T-helper 9 cell (primary cell): ENCODE measurements at places on chromosomes 7 and 10.
A peak's percentile ranks its signal among the peaks of the same experiment; 100 is the strongest.

DNA sequence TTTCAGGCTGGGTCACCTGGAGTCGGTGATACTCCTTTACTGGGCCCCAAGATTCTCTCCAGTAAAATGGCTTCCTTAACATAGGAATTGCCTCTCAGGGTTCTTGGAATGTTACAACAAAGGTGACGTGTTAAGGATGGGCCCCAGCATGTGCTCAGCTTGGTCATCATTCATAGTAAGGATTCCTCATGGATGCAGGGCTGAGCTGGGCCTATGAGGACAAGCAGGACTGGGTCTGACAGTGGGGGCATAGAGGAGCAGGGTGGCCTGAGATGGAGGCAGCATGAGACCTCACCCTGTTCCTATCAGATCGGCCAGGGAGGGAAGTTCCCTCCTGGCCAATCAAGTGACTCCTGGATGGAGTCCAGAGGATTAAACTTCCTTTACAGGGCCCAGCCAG, 12.8 kb upstream of the MBL2 start:
- DNase-seq = no peak

GRCh38 chr7:108004220-108005142, 1.5 kb upstream of the LAMB1 start:
- no peak for DNase-seq

DNA sequence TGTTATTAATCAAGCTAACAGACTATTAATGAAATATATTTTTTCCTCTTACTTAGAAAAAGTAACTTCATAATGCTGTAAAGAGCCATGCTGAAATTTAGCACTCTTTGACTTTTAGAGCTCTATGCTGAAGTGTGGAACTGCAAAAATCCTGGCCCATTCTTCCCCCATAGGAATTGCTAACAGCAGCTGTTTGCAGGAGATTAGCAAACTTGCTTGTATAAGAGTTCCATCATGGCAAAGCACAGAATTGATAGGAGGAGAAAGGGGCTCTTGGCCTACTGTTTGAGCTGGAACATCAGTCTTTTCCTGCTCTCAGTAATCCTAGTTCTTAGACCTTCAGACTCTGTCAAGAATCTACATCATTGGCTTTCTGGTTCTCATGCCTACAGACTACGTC, 18.3 kb upstream of the GNAT3 start:
- DNase-seq = no peak

GRCh38 chr7:77457779-77458178, 41.6 kb upstream of the GSAP start:
- no peak for DNase-seq

DNA sequence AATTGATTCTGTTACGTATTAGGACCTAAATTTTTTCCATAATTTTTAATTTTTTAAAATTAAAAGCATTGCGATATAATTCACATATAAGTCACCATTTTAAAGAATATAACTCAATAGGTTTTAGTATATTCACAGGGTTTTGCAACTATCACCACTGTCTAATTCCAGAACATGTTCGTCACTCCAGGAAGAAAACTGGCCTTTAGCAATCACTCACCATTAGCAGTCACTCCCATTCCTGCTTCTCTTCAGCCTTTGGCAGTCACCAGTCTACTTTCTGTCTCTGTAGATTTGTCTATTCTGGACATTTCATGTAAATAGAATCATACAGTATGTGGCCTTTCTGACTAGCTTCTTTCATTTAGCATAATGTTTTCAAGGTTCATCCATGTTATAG, 176.5 kb downstream of the EXOC4 start:
- DNase-seq = no peak

DNA sequence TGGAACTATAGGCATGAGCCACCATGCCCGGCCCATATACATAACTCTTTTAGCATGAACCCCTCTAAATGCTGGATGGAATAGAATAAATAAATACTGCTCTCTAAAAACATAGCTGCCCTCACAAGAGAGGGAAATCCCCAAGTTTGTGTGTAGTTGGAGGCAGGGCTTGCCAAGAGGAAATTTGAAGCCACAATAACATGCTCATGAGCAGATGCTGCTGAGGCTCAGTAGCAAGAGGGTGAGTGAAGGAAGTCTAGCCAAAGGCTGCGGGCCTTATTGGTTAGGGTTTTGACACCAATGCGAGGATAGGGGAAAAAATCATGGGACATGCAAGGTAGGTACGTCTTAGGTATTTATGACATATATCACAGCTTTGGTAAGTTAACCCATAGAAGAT, 17.3 kb downstream of the TPK1 start:
- peak; percentile 39 for DNase-seq
